ENCODE measurements at places on chromosomes 5 and 9.

DNA sequence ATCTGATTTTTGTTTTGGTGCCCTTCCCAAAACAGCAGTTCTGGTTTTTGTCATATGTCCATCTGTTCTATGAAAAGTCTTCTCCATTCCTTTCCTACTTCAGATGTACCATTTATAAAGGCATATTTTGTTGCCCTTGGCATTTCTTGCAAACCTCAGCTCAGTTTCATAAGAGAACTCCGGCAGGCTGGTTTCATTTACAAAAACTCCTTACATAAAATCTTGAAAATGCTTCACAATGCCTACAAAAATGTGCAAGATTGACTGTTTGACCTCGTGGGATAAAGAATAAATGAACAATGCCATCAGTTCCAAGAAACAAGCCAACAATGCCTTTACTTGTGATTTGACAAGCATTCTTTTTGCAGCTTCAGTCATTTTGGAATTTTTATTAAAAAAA is 39.1 kb upstream of the CTNNAL1 start:
- DNase-seq = no peak

DNA sequence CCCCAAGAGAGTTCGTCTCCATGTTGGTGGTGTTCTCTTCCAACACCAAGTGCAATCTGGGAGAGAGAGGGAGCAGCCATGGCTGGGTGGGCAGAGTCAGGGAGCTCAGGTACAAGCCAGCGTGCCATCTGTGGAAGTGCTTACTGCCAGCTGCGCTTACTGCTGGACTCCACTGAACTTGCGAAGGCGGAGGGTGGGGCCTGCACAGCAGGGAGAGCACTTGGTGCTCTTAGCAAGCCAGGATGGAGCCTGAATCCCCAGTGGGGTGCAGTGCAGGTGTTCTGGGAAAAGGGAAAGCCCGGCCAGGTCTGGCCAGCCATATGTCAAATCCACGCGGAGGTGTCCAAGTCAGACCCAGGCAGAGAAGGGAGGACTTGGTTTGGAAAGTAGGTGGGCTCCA is 142.0 kb downstream of the FANCC start:
- no peak for DNase-seq

- no peak for DNase-seq
Observed at GRCh38 chr5:111641533-111642233, 115.3 kb downstream of the NREP start.

- no peak for DNase-seq
Observed at GRCh38 chr5:6731465-6732237, 18.4 kb downstream of the TENT4A start.

- no peak for DNase-seq
Observed at GRCh38 chr5:17991775-17992174, 357.5 kb downstream of the TAF11L14 start.

GRCh38 chr5:158840193-158840592 is 259.5 kb downstream of the EBF1 start:
- DNase-seq = no peak

GRCh38 chr9:76654051-76654461 is 110.2 kb upstream of the PCA3 start:
- no peak for DNase-seq

GRCh38 chr5:43889233-43889632 is 286.3 kb downstream of the NNT start:
- no peak for DNase-seq

DNA sequence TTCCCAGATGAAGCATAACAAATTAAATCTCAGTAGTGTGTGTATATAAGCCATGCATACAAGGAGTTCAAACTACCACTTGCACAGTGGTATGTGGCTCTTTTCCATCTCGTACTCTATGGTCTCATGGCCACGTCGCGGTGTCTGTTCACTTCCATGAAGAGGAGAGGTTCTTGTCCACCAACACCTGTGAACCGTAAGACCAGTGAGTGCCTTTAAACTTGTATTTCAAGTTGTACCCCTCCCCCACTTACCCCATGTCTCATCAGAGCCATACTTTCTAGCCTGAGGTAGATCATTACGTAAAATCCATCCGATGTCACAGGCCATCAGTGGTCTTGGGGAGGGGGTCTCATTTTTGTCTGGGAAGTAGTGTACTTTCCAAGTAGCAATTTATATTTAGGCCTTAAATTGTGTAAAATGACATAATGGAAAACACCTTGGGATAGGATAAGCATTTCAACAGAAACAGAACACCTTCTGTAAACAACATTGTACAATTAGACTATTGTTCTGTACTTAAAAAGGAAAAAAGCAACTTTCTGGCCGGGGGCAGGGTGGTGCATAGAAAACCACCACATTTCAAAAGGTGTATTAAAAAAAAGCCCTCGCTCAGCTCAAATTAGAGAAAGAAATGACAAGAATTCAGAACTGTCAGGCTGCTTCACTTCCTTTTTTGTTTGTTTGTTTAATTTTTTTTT is 163.0 kb downstream of the SMARCA2 start:
- DNase-seq = no peak

DNA sequence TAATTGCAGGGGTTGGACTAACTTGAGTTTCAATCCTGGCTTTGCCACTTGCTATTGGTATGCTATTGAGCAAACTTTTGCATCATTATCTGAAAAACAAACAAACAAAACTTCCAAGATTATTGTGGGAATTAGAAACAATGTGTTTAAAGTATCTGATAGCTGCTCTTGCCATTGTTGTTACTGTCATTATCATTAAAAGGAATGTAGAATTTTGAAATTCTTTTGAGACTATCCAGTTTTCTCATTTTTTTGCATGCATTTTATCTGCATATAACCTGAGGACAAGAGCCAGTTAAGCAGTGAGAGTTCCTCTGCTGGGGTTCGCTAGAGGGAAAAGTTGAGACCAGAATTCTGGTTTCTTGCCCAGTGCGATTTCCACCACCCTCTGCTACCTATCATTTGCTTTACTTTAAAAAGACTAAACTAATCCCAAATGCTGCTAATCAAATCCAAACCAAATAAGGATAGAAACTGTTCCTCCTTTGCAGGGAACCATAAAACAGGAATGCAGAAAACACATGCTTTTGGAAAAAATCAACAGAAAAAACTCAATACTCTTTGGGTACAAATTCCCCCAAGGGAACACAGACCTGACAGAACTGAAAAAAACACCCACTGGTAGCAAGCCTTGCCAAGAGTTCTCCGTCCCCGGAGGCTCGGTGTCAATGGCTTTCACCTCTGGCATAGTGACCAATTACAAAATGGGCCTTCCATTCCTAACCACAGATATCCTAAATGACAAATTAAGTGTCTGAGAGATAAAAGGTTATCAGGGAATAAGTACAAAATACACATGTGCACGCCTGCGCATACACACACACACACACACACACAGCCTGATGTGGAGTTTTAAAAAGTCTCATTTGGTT is 373.7 kb downstream of the ARL15 start:
- DNase-seq = no peak

DNA sequence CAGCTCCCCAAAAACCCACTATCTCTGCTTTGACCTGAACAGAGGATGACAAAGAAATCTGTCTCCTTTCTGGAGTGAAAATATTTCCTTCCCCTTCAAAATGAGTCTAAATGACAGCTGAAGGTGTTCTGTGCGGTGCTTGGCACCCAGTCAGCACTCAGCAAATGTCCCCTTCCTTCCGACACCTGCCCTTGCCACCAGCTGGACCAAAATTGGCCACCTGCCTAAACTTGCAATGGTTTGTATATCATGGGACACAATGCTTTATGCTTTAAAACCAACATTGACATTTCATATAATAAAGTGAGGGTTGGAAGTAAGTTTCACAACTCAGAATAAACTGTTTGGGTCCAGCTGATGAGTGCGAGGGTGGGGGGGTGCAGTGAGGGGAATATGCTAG is 7.5 kb upstream of the TTC1 start:
- DNase-seq = no peak

- no peak for DNase-seq
Observed at GRCh38 chr5:127858116-127858784, 155.1 kb downstream of the CCDC192 start.

GRCh38 chr5:175671013-175671412 is 13.1 kb downstream of the HRH2 start:
- no peak for DNase-seq

GRCh38 chr9:84258371-84258770 is 82.2 kb downstream of the SLC28A3 start:
- DNase-seq = no peak

GRCh38 chr5:10635257-10635866 is 71.5 kb downstream of the ANKRD33B start:
- peak; percentile 49 for DNase-seq

GRCh38 chr5:176564002-176564401 is 14.9 kb downstream of the CDHR2 start:
- no peak for DNase-seq

DNA sequence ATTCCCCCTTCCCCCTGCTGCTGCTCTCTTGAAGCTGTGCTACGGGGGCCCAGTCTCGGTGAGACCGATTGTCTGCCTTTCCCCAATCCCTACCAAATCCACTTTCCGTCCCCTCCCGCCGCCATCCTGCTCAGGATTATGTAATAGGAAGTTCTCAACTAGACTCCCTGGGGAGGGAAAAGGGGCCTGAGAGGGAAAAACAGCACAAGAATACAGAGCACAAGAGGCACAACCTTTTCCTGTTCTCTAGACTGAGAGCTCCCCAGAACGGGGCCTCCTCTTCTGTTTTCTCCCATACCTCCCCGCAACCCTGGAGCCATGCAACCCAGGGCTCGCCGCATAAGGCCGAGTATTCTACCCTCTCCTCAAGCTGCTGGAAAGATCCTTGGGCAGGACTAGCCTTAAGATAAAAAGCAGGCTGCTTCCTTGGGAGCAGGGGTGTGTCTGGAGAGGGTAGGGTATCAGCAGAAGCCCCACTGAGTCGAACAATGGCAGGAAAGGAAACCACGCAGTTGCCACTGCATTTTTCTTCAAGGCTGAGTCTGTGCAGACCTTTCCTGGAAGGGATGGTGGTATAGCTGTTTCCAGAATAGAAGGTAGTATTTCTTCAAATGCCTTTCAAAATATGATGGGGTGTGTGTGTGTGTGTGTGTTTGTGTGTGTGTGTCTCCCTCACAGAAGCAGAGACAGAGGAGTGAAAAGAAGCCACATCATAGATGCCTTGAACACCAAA is 12.9 kb downstream of the MYORG start:
- no peak for DNase-seq

DNA sequence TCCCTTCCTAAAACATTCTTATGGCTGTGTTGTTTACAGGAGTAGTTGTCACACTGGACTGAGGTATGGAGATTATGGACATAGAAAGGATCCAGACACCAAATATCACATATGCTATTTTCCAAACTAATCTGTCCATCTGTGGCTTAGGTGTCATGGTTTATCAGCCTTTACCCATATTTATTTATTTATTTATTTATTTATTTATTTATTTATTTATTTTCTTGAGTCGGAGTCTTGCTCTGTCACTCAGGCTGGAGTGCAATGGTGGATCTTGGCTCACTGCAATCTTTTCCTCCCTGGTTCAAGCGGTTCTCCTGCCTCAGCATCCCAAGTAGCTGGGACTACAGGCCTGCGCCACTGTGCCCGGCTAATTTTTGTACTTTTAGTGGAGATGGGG is 1103.1 kb downstream of the MAT2B start:
- no peak for DNase-seq

- no peak for DNase-seq
Observed at GRCh38 chr9:117535434-117535833, 120.6 kb upstream of the ASTN2 start.

- no peak for DNase-seq
Observed at GRCh38 chr5:52758014-52758413, 29.7 kb upstream of the ITGA1 start.

GRCh38 chr5:35087991-35088390 is 40.2 kb upstream of the AGXT2 start:
- DNase-seq = no peak

- DNase-seq = no peak
Observed at GRCh38 chr5:141223112-141223783, at the start of gene PCDHB14. TSS of gene PCDHB14 (plus strand) at chr5:141223343. CDS start at chr5:141223506, 163 bp downstream.

DNA sequence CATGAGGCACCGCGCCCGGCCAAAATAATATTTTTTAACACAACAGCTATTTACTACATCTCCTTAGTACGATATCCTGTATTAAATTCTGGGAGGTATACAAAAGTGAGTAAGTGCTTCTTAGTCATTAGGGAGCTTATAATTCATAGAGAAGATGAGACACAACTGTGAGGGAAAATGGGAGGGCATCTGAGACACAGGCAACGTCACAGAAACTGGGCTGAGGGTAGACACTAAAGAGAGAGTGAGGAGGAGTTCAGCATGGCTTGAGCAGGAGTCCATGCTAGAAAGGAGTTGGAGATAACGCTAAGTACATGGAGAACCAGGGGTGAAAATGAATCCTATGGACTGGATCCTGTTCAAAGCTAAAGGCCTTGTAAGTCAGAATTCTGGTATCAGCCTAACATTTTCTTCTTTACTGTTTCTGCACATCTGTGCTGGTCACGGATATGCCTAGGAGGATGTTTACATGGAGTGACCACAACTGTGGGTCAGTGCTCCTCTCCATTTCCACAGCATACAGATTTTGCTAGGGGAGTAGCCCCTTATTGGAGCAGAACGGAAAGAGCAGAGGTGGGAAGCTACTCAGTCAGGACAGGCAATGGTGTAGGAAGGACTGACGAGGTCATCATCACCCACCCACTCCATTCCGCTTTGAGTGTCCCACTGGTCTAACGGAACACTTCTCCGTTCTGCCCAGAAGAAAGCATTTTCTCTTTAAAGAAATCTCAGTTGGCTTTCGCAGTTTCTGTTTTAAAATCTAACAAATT is 310.4 kb upstream of the EFNA5 start:
- DNase-seq = no peak

- no peak for DNase-seq
Observed at GRCh38 chr9:113302792-113303418, at the start of gene RNF183. TSS of gene RNF183 (minus strand) at chr9:113303376. CDS start at chr9:113298184, 5,192 bp downstream.

DNA sequence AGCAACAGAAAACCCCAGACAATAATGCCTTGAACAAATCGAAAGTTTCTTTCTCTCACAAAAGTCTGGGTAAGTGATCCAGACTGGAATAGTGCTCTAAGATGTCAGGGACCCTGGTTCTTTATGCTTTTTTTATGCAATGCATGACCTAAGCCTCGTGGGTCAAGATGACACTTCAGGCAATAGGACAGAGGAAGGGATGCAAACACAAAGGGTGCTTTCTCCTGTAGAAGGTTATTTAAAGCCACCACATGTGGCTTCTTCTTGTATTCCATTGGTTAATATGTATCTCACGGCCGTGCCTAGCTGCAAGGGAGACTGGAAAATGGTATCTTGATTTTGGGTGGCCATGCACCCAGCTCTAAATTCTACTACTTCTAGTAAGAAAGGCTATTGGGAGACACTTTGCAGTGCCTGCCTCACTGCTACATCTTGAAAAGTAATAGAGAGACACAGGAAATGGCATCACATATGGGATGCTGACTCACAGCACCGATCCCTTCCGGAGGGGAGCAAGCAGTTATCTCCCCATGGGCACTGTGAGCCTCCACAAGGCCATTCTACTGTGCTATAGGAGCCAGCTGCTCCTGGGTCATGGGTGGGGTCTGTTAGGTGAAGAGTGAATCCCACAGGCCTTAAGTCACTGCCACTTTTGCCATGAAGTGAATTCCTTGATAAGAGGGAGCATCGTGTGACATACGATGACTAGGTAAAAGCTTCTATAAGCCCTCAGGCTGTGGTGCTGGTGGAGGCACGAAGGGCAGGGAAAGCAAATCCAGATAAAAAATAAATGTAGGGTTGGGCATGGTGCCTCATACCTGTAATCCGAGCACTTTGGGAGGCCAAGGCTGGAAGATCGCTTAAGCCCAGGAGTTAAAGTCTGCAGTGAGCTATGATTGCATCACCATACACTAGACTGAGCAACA is 32.5 kb upstream of the RAB14 start:
- no peak for DNase-seq

Measured in CD4-positive, alpha-beta T cell (primary cell).